ENCODE measurements at places on chromosomes 4 and X. TPM values are rescaled to one million over a fixed set of nuclear protein-coding genes. Genes with fewer than 3 reads are reported as not detected.

The GTPBP6 gene
- 35.9 TPM for total RNA-seq

The ARSJ gene
- 0.42 TPM for total RNA-seq

The ARX gene
- not detected for total RNA-seq

- peak; percentile 71 for DNase-seq
Measured at GRCh38 chrX:107482046-107482445, 32.6 kb downstream of the FRMPD3 start.

Data from lower leg skin (tissue), 4 donors.